Hematopoietic multipotent progenitor cell treated with erythropoietin and hydrocortisone succinate and interleukin-3 and kit ligand, for 17 days (in vitro differentiated cells): ENCODE measurements at places on chromosomes 2 and 18.

GRCh38 chr2:186718903-186719302, 25.0 kb downstream of the FAM171B start:
- no peak for DNase-seq

DNA sequence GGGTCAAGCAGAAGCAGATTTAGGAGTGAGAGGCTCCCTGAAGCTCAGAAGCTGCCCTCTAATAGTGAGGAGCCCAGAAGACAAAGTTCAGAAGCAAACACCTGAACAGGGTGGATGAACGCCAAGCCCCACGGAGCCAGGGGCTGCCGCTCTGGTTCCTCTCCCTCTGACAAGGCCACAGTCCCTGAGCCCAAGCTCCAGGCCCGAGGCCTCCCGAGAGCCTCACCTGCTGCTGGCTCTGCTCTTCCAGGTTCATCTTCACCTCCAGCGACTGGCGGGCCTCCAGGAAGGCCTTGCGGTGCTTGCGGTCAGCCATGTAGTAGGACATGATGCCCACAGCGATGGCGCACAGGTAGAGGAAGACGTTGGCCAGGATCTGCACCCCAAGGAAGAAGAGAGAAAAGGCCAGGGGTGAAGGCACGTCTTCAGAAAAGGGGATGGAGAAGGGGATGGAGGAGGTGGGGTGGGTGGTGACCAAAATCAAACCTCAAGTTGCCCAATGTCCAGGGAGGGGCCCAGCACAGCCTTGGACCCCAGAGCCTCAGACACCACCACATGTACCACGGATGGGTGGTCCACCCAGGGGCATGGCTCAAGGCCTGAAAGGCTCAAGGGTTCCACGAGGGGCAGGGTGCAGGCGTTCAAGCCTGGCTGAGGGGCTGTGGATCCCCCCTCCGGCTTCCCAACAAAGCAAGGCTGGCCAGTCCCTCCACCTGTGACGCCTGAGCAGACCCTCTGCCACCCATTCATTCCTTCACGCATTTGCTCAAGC, 47.5 kb downstream of the ADCY3 start:
- DNase-seq: no peak

GRCh38 chr2:173271825-173272224, 82.8 kb upstream of the CDCA7 start:
- DNase-seq: no peak

DNA sequence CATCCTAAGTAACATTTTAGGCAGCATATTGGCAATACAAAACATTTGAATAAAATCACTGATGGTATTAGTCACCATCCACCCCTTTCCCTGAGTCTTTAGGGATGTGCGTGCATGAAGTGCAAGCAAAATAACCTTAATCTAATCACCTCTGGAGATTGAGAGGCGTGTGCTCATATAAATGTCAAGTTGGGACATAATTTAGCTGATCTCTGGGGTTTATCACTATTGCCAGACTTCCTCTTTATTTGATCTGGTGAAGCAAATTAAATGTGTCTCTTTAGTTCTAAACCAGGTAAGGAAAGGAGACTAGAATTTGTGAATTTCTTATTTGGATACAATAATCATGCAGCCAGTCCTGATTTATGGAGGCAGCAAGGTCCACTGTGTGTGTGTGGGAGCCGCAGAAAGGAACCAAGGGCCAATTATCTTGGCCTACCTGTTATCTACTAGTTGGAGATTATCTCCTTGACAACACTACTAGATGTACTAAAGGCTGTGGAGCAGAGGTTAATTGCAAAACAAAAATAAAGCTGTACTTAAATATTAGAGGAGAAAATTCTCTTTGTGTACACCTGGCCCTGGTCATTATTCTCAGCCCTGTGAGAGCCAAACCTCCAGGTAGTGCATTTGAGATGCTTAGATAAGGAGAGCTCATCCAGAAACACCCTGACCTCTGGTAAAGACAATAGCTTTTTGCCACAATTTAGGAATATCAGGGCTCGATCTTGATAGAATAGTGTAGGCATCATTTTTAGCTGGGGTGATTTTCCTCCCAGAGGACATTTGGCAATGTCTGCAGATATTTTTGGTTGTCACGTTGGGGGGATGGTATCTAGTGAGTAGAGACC, 78.2 kb downstream of the HRH4 start:
- no peak for DNase-seq

DNA sequence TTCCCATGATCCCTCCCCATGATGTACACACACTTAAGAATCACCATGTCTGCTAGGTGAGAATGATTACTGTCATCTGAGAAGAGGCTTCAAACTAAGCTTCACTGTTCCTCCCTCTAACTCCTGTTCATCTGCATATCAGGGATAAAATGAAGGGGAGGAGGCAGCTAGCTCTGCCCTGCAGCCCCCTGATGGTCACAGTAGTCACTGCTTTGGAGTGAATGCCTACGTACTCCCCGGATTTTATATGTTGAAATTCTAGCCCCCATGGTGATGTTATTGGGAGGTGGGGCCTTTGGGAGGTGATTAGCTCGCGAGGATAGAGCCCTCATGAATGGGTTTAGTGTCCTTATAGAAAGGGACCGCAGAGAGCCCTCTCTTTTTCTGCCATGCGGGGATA, 156.4 kb downstream of the NCKAP5 start:
- no peak for DNase-seq

DNA sequence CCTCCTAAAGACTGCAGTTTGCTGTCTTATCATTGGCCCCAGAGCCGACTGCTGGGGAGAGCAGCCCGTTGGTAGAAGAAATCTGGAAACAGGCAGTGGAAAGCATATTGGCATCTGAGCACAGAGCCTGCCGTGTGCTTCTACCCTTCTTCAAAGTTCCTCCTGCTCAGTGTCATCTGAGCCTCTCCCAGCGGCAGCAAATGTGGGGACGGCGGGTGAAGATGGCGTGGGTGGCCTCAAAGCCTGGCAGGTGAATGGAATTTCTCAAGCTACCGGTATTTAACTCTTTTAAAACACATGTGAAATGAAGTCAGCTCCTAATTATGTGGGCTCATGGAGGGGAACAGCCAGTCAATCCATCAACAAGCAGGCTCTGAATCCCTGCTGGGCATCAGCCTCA, 181.6 kb upstream of the PXDN start:
- DNase-seq: no peak

DNA sequence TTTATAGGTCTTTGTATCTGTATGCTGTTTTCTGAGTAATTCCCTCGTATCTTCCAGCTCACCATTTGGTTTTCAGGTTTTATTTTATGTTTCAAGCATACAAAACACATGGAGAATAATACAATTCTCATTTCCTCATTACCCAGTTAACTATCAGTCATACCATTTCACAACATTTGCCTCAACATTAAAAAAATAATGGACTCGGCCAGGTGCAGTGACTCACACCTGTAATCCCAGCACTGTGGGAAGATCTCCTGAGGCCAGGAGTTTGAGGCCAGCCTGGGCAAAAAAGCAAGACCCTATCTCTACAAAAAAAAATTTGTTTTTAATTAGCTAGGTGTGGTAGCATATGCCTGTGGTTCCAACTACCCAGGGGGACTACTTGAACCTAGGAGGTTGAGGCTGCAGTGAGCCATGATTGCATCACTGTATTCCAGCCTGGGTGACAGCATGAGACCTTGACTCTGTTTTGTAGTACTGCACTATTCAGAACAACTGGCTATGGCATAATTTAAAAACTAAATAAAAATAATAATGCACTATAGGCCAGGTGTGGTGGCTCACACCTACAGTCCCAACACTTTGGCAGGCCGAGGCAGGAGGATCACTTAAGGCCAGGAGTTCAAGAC, 20.3 kb downstream of the NPC1 start:
- DNase-seq: no peak

DNA sequence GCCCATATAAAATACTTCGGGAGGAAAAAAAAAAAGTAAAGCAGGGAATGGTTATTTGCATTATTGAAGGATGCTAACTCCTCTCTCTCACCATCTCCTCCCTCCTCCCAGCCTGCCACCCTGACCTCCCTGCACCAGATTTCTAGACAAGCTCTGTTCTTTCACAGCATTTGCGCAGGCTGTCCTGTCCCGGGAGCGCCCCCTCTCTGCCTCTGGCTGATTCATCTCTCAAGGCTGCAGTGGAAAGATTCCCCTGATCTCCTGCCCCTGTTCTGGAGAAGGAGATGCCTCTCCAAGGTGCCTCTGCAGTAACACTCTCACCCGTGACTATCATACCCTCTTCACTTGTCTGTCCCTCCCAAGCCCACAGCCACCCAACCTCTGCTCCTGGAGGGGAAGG, 38.5 kb downstream of the COL4A4 start:
- no peak for DNase-seq

GRCh38 chr2:229273006-229273722, 2.1 kb upstream of the PID1 start:
- no peak for DNase-seq

DNA sequence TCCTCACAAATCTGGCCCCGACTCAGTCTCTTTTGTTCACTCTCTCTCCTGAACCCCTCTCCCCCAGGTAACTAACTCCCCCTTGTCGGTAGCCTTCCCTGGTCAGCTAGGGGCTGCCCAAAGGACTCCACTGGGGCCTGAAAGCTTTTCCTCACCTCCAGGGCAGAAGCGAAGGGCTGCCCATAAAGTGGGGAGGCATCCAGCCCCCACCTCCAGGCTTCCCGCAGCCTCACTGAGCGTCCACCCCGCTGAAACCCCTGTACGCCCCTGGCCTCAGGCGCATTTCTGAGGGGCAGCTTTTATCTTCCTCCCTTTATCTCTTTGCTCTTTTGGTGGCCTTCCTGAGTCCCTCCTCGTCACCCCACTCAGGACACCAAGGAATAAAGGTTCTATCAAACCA, 249.3 kb downstream of the CYP26B1 start:
- DNase-seq: no peak

- DNase-seq: no peak
Observed at GRCh38 chr2:63522950-63523349, 65.3 kb downstream of the WDPCP start.

GRCh38 chr2:222882484-222882928, 21.7 kb downstream of the ACSL3 start:
- DNase-seq: no peak

DNA sequence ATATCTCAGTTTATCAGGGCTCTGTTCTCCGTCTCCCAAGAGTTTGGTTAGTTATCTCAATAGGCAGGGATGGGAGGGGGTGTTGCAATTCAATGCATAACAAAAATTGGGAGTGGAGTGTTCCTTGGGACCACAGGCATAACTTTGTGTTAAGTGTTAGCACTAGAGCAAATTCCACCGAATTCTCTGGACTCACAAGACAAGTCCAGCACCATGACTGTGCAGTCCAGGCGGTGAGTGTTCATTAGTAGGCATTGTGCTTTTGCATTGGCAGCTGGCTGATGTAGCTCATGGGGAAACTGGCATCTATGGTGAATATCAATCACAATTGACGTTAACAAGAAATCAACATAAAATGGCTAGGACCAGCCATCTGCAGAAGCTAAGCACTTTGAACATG, 79.0 kb upstream of the CABLES1 start:
- no peak for DNase-seq

DNA sequence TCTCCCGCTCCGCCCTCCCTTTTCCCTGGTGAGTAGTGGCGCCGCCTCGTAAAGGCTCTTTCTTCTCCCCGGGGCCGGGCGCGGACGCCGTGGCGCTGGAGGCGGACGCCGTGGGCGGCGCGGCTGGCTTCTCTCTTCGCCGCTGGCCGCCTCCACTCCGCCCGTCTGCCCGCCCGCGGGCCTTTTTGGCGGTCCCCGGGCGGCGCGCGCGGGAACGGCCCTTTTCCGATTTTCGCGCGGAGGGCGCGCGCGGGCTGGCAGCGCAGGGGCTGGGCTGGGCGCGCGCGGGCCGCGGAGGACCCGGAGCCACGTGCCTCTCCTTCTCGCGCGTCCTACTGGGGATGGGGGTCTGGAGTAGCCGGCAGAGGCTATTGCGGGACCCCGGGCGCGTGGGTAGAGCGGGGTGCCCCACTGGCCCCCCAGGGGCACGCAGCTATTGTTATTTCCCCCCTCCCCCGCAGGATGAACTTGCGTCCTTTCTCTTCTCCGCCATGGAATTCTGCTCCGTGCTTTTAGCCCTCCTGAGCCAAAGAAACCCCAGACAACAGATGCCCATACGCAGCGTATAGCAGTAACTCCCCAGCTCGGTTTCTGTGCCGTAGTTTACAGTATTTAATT, 472 bp downstream of the SLC20A1 start:
- no peak for DNase-seq
